ENCODE measurements at places on chromosomes 3 and 15. TPM values are rescaled to one million over a fixed set of nuclear protein-coding genes. Genes with fewer than 3 reads are reported as not detected.
A peak's percentile ranks its signal among the peaks of the same experiment; 100 is the strongest.

The SLC28A1 gene
- not detected for total RNA-seq

DNA sequence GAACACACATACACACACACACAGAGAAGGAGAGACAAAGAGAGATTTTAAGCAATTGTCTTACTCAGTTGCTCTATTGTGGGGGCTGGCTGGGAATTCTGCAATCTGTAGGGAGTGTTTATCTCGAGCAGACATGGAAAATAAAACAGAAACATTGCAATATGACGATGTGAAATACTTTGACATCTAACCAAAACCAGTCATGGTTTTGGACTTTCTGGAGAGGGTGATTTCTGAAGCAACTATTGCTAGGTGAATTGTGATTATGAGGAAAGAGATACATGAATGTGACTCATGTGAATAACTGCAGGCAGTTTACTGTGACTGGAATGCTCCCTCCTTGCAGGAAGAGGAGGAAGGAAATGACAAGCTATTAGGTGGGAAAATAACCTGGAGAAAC is 12.3 kb upstream of the PHLDB2 start:
- peak; percentile 96 for DNase-seq

The SENP7 gene
- total RNA-seq, result 11.1 TPM

GRCh38 chr3:155846119-155846518 is 8.1 kb downstream of the SLC33A1 start:
- DNase-seq, result no peak

The PIERCE2 gene
- total RNA-seq, result 2.8 TPM

The GNAT1 gene
- total RNA-seq, result 0.05 TPM

GRCh38 chr3:98814817-98815420 is 51.8 kb downstream of the ST3GAL6 start:
- peak; percentile 52 for DNase-seq

DNA sequence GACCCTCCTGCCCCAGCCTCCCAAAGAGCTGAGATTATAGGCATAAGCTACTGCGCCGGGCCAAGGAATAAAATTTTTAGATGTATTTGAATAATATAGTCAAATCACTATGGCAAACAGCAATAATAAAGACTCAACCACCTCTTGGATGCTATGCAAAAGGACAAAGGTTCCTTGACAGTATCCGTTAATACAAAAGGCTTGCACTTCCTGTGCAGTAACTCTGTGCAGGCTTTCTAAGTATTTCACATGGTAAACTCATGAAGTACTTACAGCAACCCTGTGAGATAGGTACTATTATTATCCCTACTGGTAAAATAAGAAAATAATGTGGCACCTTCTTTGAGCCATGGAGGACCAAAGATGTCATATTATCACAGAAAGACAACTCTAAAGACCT is 86.8 kb downstream of the SHQ1 start:
- DNase-seq, result no peak

The CHCHD6 gene
- 12.6 TPM for total RNA-seq

The EPHA6 gene
- not detected for total RNA-seq

- no peak for DNase-seq
Measured at GRCh38 chr3:2516762-2517441, 418.2 kb downstream of the CNTN4 start.

GRCh38 chr3:119924111-119925094 is 142.5 kb downstream of the NR1I2 start:
- DNase-seq, result no peak

The CCR1 gene
- 0.15 TPM for total RNA-seq

The WNT5A gene
- 20.5 TPM for total RNA-seq

The PLIN1 gene
- total RNA-seq, result not detected

- peak; percentile 87 for DNase-seq
Measured at GRCh38 chr3:23776352-23776891, 29.3 kb upstream of the UBE2E1 start.

GRCh38 chr3:27089068-27089467 is 280.1 kb downstream of the NEK10 start:
- peak; percentile 68 for DNase-seq

DNA sequence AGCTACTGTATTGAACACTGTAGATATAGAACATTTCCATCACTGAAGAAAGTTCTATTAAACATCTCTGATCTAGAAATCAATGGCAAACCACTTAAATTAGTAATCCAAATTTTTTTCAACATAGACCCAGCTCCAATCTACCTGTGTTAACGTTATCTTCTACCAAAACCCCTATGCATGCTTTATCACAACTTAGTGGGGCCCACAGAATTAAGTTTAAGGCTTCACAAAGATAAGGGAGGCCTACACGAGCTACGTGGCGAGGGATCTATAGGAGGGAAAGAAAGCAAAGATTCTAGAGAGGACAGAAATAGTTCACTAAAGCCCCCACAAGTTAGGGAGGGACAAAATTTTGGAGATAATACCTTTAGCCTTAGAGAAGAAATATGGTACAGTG is 116.1 kb downstream of the TFDP2 start:
- DNase-seq, result no peak

- DNase-seq, result peak; percentile 22
Measured at GRCh38 chr3:189593581-189593980, 37.6 kb upstream of the TP63 start.

DNA sequence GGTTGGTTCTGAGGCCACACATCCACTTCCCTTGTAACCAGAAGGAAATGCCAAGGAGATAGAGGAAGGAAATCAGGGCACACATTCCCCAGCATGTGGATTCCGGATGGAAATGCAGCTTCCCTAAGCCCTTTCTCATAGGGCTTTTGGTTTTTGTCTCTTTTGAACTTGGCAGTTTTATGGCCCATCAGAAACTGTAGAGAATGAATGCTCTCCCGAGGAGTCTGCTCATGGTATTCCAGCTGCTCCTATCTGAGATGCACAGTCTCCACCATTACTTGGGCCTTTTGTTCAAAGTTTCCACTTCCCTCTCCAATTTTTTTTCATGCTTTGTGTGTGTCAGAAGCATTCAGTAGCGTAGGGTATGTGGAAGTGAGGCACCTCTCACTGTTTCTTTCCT is 21.2 kb downstream of the XYLB start:
- no peak for DNase-seq

The SLC38A3 gene
- total RNA-seq, result not detected

The SLC9C1 gene
- 1.7 TPM for total RNA-seq

DNA sequence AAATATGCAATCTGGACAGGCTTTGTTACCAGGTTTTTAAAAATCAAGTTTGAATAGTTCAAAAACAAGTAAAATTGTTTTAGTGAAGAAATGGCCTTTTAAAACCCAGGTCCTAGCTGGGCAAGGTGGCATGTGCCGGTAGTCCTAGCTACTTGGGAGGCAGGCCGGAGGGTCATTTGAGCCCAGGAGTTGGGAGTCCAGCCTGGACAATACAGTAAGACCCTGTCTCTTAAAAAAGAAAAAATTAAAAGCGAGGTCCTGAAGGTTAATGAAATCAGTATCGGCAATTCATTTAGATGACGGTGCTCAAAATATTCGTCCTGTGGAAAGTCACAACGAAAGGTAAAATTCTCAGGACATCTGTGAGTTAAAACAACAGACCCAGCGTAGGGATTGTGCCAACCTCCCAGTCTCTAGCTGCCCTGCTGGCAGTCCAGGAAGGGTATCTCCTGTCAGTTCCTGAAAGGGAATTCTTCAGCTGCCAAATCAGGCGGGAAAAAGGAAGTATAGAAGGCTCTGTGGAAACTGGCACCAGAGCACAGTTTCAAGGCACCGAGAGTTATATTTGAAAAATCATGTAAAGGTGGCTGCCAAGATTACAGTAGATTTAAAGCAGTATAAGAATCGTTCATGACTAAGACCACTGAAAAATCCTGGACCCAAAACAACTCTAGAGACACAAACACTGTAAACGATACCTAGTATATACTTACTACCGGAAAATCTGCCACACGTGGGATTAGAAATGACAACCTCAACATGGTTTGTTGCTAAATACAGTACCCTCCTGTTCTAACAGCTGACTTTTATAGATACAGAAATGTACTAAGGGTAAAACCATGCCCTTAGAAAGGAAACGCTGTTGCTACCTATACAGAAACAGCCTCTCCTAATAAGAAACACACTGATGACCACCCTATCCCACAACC is 1.2 kb upstream of the ABHD17C start:
- DNase-seq, result no peak

GRCh38 chr3:195249057-195249770 is 21.7 kb downstream of the XXYLT1 start:
- no peak for DNase-seq

Measured in renal cortical epithelial cell (primary cell).